ENCODE measurements at places on chromosomes 1 and 21.

DNA sequence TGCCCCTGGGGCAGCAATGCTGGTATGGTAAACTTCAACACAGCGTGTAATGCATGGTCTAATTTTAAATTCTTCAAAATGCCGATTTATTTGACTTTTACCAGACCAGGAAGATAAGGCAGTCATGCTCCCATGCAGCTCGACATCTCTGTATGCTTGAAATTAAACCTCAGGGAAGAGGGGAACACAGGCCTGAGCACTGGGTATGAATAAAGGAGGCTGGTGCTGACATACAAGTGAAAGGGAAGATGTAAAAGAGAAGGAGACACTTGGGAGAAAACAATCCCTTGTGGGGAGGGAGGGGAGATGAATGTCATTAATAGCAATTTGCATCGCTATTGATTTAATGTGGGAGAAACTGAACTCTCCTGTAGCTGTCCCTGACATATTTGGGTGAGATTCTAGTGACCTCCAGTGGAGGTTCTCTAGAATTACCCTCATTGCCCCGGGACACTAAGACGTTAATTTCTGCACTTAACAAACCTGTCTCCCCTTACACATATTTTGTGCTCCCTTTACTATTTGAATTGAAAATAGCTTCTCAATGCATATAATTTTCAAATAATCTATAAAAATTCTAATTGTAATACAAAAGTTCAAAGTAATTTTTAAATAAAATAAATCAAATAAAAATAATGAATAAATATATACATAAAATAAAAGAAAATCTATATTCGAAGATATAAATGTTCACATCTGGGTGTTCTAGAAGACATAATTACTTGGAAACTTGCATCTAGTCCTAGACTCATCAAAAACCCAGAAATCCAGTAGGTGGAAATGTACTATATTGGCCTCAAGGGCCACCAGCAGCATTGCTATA lies 283.1 kb downstream of the LMX1A start:
- no peak for DNase-seq

GRCh38 chr1:3067671-3068563 lies 1.1 kb upstream of the PRDM16 start:
- no peak for DNase-seq

DNA sequence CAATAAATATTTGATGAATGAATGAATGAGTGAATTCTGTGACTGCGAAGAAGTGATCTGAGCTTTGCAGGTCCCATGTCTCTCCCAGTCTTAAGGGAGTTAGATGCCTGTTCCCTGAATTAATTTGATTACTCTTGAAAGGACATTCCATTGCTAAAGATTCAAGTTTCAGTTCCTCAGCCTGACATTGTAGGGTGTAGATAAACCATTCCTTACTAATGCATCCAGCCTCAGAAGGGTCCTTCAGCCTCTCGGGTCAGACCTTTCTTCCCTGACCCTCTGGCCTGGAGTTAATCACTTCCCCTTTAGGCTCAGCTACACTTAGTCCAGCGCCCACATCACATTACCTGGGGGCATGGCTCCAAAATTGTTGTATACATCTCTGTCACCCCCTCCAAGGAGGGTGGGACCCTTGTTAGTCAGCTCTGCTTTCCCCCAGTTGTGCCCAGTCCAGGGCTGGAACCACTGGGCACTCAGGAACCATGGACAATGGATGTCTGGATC lies 2.6 kb downstream of the INSRR start:
- no peak for DNase-seq

DNA sequence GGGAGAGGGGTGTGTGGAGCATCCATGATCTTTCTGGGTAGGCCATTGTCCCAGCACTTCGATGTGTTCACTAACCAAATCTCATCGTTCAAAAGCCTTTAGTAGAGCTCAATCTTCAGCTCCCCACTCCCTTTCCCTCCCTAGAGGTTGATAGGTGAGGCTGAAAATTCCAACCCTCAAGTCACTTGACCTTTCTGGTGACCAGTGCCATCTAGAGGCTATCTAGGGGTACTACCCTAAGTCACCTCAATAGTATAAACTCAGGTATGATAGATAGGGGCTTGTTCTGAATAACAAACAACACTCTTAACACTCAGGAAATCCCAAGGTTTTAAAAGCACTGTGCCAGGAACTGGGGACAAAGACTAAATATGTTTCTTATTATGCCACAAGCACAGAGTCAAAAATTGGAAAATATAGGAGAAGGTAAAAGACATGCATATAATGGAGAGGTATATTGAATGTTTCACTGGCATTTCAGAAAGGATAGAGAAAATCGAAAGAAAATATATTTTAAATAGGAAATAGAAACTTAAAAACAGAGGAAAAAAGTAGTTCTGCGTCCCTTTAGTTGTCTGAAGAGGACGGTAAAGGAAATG lies 42.9 kb upstream of the CD53 start:
- peak; percentile 1 for DNase-seq

DNA sequence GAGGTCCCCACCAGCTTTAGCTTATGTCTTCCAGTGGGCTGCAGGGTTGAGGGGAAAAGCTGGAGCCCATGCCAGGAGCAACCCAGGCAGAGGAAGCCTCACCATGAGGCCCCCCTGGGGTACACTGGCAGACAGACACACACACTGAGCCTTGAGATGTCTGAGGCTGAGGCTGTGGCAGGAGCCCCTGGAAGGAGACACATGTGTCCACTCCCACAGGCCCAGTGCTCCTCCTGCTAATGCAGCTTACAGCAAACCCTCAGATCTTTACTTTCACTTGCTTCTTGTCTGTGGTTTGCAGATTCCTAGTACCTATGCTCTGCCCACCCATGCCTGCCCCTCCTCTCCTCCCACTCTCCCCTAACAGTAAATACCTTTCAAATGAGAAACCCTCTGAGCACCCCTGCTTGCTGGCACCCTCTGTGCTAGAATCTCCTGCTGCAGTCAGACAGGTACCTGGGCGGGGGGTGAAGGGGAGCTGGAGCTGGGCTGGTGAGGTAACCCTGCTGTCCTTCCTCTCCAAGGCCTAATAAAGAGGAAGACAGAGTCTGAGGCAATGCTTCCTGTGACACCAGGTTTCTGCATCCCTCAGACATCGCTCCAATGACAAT lies 63.4 kb upstream of the NEK2 start:
- DNase-seq, result peak; percentile 28

DNA sequence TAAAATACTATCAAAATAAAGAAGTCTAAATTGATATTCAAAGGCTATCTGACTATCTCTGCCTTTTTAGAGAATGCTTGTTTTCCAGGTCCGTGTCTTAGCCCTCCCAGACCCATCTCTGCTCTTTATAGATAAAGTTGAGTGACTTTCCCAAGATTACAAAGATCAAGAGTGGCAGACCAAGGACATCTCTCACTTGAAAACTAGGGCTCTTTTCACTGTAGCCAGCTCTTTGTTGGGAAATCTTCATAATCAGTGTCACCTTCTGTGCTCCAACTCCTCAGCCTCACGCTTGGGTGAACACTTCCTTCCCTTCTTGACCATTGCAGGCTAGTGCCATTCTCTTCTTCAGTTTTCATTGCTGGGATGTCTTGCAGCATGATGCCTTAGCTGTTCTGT lies 211.1 kb downstream of the PBX1 start:
- DNase-seq, result no peak

- no peak for DNase-seq
These were observed 87.7 kb downstream of the SPATA17 start for GRCh38 chr1:217718873-217719272.

- peak; percentile 63 for DNase-seq
These were observed 12.5 kb downstream of the RPS6KA1 start for GRCh38 chr1:26541816-26542711.

DNA sequence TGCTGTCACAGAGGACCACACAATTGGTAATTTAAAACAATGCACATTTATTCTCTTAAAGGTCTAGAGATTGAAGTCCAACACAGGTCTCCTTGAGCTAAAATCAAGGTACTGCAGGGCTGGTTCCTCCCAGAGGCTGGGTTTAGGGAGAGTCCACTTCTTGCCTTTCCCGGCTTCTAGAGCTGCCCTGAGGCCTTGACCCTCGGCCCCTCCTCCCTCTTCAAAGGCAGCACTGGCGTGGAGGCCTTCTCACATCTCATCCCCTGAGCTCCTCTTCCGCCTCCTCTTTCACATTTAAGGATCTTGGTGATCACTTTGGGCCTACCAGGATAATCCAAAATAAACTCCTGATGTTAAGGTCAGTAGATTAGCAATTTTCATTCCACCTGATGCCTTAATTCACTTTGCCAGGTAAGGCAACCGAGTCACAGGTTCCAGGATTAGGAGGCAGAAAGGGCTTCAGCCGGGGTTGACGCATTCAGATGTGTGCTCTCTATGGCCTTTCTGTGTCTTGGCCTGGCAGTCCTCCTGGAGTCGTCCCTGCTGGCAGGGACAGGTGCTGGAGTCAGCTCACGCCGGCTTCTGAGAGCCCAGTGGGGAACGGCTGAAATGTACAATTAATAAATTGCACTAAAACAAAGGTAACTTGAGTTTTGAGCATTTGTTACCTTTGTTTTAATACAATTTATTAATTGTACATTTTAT lies 61.2 kb upstream of the ABCG1 start:
- no peak for DNase-seq

GRCh38 chr1:44405031-44405797 lies at the start of gene RNF220:
TSS of gene RNF220 (plus strand) at chr1:44405255.
- peak; percentile 51 for DNase-seq

All from stimulated activated naive CD4-positive, alpha-beta T cell (primary cell).